Small intestine (tissue), 16 donors: ENCODE measurements at places on chromosomes 16 and 17.
A peak's percentile ranks its signal among the peaks of the same experiment; 100 is the strongest.

GRCh38 chr17:4897198-4897687, 2.1 kb upstream of the C17orf107 start:
- peaks cover 35% of the 10 kb centered on the region for H3K27me3 ChIP-seq
- no peak overlapping the region for H3K4me3 ChIP-seq
- DNase-seq, result no peak
- H3K27ac ChIP-seq, result no peak overlapping the region
- H3K36me3 ChIP-seq, result peaks cover 64% of the 10 kb centered on the region
- no peaks in the 10 kb centered on the region for H3K4me1 ChIP-seq

DNA sequence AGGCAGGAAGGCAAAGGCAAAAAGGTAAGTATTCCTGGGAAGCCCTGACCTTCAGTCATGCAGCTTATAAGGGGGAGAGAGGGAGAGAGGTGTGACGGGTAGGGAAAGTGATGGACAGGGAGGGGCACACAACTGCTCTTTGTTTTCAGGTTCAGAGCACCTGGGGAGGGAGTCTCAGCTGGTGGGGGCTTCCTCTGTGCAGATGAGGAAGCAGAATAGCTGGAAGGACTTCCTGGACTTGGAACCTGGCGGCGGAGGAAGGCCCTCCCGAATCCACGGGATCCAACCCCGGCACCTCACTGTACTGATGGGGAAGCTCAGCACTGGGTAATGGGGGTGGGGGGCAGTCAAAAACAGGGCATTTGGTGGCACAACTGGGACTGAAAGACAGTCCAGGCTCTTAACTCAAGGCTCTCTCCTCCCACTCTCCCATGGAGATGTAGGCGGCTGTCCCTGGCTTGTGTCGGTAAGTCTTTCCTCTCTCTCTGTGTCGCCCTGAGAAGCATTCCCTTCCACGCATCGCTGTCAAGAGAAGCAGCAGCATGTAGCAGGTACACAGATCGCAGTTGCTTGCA, 11.9 kb upstream of the PITPNM3 start:
- no peak for DNase-seq
- no peaks in the 10 kb centered on the region for H3K4me1 ChIP-seq
- no peak overlapping the region for H3K27ac ChIP-seq
- no peak overlapping the region for H3K4me3 ChIP-seq
- no peaks in the 10 kb centered on the region for H3K27me3 ChIP-seq

- no peak overlapping the region for H3K4me3 ChIP-seq
- peak; percentile 87 for DNase-seq
- peaks cover 4% of the 10 kb centered on the region for H3K4me1 ChIP-seq
- H3K27ac ChIP-seq, result no peak overlapping the region
Observed at GRCh38 chr17:46044286-46044928, 45.4 kb downstream of the STH start.

DNA sequence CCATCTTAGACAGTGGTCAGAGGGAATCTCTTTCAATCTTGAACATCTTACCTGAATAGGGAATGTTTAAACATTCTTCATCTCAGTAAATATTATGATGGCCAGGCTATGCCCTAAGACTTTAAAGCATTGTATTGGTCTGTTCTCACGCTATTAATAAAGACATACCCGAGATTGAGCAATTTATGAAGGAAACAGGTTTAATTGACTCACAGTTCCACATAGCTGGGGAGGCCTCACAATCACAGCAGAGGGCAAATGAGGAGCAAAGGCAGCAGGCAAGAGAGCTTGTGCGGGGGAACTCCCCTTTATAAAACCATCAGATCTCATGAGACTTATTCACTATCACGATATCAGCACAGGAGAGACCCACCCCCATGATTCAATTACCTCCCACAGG, 55.3 kb upstream of the SOX9 start:
- no peak overlapping the region for H3K27ac ChIP-seq
- no peak for DNase-seq
- H3K4me1 ChIP-seq, result no peaks in the 10 kb centered on the region
- H3K36me3 ChIP-seq, result no peaks in the 10 kb centered on the region
- no peaks in the 10 kb centered on the region for H3K27me3 ChIP-seq
- H3K4me3 ChIP-seq, result no peak overlapping the region
